ENCODE measurements at places on chromosomes 5 and 9. TPM values are rescaled to one million over a fixed set of nuclear protein-coding genes. Genes with fewer than 3 reads are reported as not detected.

Gene ORM2
- not detected for total RNA-seq

- H3K4me3 ChIP-seq, result no peak overlapping the region
- no peaks in the 10 kb centered on the region for H3K27me3 ChIP-seq
- no peak for DNase-seq
- H3K4me1 ChIP-seq, result no peaks in the 10 kb centered on the region
- no peaks in the 10 kb centered on the region for H3K36me3 ChIP-seq
- H3K27ac ChIP-seq, result no peak overlapping the region
Observed at GRCh38 chr5:94544031-94544650, 74.3 kb downstream of the KIAA0825 start.

GRCh38 chr9:71270554-71270953 lies 149.1 kb upstream of the TRPM3 start:
- H3K27me3 ChIP-seq, result no peaks in the 10 kb centered on the region
- H3K27ac ChIP-seq, result no peak overlapping the region
- no peak for DNase-seq
- H3K36me3 ChIP-seq, result no peaks in the 10 kb centered on the region
- H3K4me1 ChIP-seq, result no peaks in the 10 kb centered on the region

Gene IL3
- not detected for total RNA-seq

DNA sequence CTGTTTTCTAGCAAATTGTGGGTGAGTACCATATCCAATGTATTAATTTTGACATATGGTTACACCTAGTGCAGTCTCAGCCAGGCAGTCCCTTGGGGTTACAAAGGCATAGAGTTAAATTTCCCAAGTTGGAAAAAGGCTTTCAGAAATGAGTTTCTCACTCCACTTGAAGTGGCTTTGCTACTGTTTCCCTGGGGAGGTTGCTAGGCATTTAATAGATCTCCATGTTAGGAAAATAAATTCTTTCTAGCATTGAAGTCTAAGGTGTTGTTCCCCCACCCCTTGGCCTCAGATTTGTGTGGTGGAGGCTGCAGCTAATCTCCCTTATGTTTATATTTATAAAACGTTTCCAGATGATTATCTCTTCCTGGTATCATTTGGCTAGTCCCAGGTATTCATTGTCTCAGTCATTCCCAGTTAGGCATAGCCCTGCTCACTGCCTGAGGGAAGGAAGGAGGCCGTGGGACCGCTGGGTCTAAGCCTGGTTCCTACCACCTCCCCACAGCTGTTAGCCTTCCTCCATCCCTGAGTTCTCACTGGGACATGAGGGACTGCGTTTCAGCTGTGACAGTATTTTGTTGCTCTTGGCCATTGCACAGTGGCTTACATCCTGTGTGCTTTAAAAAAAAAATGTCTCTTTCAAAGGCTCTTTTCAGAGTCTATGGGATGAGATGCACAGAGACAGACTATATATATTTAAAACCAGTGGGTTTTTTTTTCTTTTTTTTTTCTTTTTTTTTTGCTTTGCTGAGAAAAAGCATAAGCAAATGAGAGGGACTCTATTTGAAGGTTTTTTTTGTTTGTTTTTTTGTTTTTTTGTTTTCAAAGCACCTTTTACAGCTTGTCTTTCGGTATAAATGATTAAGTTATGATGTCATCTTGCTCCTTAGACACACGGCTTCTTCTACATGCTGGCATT lies 121.5 kb downstream of the MAST4 start:
- no peaks in the 10 kb centered on the region for H3K27me3 ChIP-seq
- H3K36me3 ChIP-seq, result no peaks in the 10 kb centered on the region
- H3K4me3 ChIP-seq, result no peak overlapping the region
- H3K4me1 ChIP-seq, result peaks cover 22% of the 10 kb centered on the region
- peak overlapping the region; percentile 45 for H3K27ac ChIP-seq
- DNase-seq, result peak; percentile 23

DNA sequence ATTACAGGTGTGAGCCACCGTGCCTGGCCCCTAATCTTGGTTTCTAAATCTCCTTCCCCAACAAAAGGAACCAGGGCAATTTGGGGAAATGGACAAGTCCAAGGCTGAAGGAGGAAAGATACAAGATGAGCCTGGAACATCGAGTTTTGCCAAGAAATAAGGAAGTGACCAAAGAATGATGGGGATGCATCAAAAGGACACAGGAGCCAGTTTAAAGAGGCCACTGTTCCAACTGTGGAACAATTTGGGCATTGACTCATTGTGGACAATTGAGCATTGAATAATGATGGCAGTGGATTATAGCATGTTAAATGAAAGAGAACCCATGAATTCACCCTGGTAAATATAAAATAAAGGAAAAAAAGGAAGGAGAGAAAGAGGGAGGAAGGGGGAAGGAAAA lies 47.5 kb downstream of the DUSP1 start:
- no peaks in the 10 kb centered on the region for H3K36me3 ChIP-seq
- H3K27me3 ChIP-seq, result no peaks in the 10 kb centered on the region
- H3K27ac ChIP-seq, result no peak overlapping the region
- peaks cover 17% of the 10 kb centered on the region for H3K4me1 ChIP-seq
- no peak for DNase-seq

Gene PDGFRB
- total RNA-seq, result 24.5 TPM

DNA sequence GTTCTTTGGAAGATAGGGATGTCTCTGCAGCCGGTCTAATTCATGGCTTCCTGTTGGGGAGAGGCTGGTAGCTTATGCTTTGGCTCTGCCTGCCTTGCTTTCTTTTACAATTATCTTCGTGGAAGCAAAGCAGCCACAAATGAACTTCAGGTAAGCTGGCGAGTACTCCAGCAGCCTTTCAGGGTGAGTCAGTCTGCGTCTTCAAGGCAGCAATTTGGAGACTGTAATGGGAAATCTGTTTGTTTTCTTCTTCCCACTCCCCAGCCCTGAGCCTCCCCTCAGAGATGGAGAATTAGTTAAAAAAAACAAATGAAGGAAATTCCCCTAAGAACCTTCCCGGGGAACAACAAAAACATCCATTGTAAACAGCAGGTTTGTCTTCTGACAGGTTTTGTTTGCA lies 100.1 kb downstream of the PSAT1 start:
- H3K27ac ChIP-seq, result no peak overlapping the region
- DNase-seq, result no peak
- H3K4me1 ChIP-seq, result no peaks in the 10 kb centered on the region
- no peak overlapping the region for H3K4me3 ChIP-seq
- no peaks in the 10 kb centered on the region for H3K36me3 ChIP-seq

DNA sequence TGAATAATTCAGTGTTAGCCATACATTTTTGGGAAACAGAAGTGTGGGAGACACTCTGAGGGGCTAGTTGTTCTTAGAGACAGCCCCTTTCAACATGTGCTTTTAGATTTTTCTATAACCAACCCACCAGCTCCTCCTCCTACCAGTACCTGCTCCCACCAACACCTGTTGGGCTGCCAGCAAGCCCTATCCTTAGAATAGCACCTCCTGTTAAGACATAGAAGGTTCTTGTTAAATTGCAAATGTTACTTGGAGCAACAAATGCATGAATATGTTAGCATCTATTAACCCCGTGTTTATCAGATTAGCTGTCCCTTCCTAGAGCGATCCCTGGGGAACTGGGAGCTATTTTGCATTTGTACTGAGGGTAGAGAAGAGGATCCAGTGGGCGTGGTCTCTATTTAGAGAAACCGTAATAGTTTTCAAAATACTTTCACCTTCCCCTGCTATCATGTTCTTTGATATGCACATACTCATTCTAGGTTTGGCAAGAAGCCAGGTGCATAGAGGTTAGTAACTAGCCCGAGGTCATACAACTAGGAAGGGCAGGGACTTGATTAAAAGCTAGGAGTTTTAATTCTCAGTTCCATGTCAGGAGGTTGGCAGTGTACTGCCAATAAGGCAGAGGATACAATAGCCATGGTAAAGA lies 334.4 kb downstream of the KCTD16 start:
- no peak for DNase-seq
- H3K27ac ChIP-seq, result no peak overlapping the region
- no peak overlapping the region for H3K4me3 ChIP-seq
- H3K4me1 ChIP-seq, result no peaks in the 10 kb centered on the region

Gene FNBP1
- 20.7 TPM for total RNA-seq

GRCh38 chr5:5505815-5506214 lies 83.3 kb downstream of the ICE1 start:
- H3K4me3 ChIP-seq, result no peak overlapping the region
- H3K4me1 ChIP-seq, result no peaks in the 10 kb centered on the region
- H3K36me3 ChIP-seq, result no peaks in the 10 kb centered on the region
- DNase-seq, result no peak
- no peak overlapping the region for H3K27ac ChIP-seq

Gene FCN2
- not detected for total RNA-seq

Measured in heart right ventricle (tissue), 16 donors.